ENCODE measurements at places on chromosomes 3 and 15.

DNA sequence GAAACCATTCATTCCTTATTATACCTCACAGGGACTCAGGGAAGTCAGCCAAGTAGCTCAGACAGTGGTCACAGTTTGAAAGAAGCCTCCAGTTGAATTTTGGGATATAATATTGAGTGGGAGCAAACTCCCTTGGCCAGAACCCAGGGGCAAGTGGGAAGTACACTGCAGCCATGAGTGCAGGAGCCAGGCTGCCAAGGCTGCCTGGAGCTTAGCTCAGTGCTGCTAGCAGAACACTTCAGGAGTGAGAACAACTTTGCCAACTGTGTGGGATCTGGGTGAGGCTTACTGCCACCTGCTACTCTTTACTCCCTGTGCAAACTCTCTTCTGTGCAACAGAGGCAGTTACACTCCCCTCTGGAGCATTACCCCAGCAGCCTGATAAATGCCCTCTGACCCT, 4.6 kb downstream of the OR5K3 start:
- no peak for DNase-seq

DNA sequence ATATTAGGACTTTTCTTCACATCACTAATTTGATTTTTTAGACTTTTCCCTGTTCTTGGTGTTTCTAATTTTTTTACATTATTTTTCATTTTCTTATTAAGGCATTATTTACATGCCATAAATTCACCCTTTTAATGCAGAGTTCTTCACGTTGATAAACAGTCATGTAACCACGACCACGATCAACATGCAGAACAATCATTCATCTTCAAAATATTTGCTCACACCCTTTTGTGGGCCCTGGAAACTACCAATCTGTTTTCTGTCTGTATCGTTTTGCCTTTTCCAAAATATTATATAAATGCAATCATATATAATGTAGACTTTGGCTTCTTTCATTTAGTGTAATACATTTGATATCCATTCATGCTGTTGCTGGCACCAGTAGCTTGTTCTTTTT, 48.7 kb downstream of the ARRDC4 start:
- DNase-seq = no peak

- no peak for DNase-seq
Measured at GRCh38 chr15:50112488-50113186, 6.4 kb downstream of the ATP8B4 start.

GRCh38 chr3:192332386-192333291, 394.7 kb downstream of the FGF12 start:
- peak; percentile 68 for DNase-seq

DNA sequence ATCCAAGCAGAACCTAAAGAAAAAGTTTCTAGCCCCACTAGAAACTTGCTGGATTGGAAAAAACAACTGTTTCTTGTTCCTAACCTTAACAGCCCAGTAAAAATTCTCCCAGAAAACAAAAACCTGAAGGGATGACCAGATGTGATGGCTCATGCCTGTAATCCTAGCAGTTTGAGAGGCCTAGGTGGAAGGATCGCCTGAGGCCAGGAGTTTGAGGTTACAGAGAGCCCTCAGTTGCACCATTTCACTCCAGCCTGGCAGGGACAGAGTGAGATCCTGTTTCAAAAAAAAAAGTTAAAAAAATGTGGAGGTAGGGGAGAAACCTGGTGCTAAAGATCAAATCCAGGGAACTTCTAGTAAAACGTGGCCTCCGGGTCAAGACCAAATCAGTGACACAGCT, 38.6 kb upstream of the RAF1 start:
- DNase-seq = no peak

- DNase-seq = no peak
Measured at GRCh38 chr3:172549144-172549543, 25.9 kb upstream of the TNFSF10 start.

- no peak for DNase-seq
Measured at GRCh38 chr3:37171144-37171543, 3.2 kb downstream of the LRRFIP2 start.

DNA sequence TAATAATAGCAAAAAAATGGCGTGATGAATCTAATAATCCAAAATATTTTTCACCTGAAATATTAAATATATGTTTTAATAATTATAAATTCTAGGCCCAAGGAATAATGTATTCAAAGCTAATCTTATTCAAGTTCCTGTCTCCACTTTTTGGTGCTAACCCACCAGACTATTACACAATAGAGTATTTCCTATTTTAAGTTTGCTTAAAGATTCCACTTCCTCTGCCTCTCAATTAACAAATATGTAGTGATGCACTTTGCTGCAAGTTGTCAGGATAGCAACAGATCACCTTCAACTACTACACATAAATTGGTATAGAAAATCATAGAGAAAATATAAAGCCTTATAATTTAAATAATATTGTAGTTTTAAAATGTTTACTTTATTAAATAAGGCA, 467.5 kb downstream of the C3orf38 start:
- no peak for DNase-seq

DNA sequence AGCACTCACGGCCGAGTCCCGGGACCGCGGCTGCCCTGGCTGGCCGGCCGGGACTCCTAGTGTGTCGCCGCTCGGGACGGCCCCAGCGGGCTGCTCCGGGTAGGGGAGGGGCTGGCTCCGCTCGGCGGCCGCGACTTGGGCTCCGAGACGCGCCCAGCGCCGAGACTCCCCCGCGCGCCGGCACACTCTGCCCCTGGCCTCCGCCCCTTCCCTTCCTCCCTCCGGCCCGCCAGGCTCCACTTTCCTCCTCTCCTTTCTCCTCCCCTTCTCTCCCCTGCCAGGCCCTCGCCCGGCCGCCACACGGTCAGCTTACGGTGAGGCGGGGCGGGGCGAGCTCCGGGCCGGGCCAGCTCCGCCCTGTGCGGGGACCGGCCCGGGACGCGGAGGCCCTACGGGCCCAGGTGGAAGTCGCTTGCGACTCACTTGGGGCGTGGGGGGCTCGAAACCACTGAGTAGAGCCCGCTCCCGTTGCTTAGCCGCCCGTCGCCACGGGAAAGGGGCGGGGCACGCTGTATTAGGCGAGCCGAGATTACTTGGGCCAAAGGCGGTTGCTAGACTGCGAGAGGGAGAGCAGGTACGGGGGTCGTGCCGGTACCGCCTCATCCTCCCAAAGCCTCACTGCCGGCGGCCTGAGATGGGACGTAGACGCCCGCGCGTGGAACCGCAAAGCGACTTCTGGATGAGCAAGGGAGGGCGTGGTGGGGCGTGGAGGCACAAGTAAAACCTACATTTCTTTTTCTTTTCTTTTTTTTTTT, at the start of gene ITGB5:
ITGB5 (minus strand) TSS at position 189 of the 755 bp plus-strand sequence. CDS start 365 bp downstream, outside the sequence.
- DNase-seq = peak; percentile 86

- DNase-seq = no peak
Measured at GRCh38 chr3:31274326-31275024, 258.2 kb upstream of the STT3B start.

GRCh38 chr3:151268267-151269235, 9.8 kb downstream of the P2RY14 start:
- no peak for DNase-seq

- DNase-seq = peak; percentile 59
Measured at GRCh38 chr3:19065027-19065426, 83.3 kb upstream of the KCNH8 start.

GRCh38 chr15:85672332-85673084, 122.2 kb downstream of the KLHL25 start:
- DNase-seq = no peak

GRCh38 chr3:127389420-127389819, 101.6 kb upstream of the PRR20G start:
- DNase-seq = no peak

DNA sequence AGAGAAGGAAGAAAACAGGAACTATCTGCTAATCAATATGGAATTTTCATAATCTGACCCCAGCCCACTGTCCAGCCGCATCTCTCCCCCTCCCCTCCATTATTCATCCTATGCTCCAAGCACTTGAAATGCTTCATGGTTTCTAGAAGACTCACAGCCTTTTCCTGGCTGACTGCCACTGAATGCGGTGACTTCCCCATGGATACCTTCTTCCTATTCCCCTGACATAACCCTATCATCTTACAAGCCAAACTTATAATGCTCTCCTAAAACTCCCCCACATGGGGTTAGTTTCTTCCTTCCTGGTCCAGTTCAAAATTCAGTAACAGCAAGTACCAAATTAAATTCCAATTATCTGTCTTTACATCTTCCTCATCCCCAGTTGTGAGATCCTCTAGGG, 31.2 kb upstream of the PTX3 start:
- DNase-seq = no peak

DNA sequence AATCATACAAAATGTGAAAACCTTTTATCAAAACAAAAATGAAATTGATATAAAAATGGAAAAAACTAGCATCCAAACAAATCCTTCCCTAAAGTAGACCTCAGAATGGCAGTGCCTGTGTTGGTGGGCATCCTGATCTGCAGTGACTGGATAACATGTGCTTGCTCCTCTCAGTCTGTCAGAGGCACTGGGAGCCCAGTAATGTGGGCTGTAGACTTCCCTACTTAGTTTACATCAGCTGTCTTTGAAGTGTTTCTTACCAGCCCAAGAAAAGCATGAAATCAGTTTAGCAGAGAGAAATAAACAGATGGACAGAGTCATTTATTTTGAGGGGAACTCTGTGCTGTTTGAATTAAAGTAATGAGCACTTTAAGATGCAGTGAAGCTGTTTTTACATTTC, 37.8 kb upstream of the RORA start:
- no peak for DNase-seq

GRCh38 chr3:181615666-181616065, 96.1 kb upstream of the SOX2 start:
- DNase-seq = no peak

DNA sequence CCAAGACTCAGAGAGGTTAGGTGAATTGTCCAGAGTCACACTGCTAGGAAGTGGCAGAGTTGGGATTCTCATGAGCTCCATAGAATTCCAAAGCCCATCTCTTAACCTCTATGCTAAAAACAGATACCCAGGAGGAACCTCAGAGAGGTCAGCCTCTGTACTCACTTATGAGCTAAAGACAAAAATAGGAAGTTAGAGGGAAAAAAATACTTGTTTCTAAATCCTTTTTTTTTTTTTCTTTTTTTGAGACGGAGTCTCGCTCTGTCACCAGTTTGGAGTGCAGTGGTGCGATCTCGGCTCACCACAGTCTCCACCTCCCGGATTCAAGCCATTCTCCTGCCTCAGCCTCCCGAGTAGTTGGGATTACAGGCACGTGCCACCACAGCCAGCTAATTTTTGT, 31.4 kb downstream of the FSD2 start:
- DNase-seq = no peak

- DNase-seq = no peak
Measured at GRCh38 chr3:54706738-54707137, 221.1 kb downstream of the LRTM1 start.

- no peak for DNase-seq
Measured at GRCh38 chr3:150090006-150090405, 119.3 kb upstream of the PFN2 start.

GRCh38 chr3:155184011-155184410, 103.9 kb downstream of the MME start:
- DNase-seq = no peak

GRCh38 chr3:14789221-14789620, 29.5 kb upstream of the FGD5 start:
- no peak for DNase-seq

GRCh38 chr3:74041068-74041675, 416.4 kb upstream of the PDZRN3 start:
- DNase-seq = no peak

GRCh38 chr15:27831384-27832236, 267.5 kb downstream of the OCA2 start:
- DNase-seq = no peak

DNA sequence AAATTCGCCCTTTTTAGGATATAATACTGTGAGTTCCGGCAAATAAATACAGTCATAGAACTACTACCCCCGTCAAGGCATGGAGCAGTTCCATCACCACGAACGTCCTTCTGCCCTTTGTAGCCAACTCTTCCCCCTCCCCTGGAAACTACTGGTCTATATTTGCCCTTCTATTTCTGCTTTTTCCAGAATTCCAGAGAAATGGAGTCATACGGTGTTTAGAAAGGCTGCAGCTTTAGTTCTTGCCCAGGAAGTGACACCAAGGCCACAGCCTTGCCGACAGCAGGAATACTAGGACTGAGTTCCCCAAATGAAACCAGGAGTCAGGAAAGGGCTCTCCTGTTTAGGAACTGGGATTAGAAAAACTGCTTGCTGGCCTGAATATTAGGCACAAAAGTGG, 291.2 kb downstream of the FAM43A start:
- DNase-seq = no peak

DNA sequence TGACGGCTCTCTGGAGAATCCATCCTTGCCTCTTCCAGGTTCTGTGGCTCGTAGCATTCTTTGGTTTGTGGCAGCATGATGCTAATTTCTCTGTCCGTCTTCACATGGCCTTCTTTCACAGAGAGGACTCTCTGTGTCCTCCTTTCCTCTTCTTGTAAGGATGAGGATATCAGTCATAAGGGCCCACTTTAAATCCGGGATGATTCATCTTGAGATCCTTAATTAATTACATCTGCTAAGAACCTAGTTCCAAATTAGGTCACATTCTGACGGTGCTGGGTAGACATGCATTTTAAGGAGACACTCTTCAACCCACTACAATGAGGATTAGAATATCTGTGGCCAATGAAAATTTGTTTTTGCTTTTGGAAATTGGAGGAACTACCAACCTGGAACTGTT, 15.7 kb upstream of the GXYLT2 start:
- DNase-seq = no peak

- no peak for DNase-seq
Measured at GRCh38 chr3:184457329-184457728, 77.5 kb downstream of the CHRD start.

GRCh38 chr3:42489116-42489936, 13.1 kb upstream of the VIPR1 start:
- no peak for DNase-seq

DNA sequence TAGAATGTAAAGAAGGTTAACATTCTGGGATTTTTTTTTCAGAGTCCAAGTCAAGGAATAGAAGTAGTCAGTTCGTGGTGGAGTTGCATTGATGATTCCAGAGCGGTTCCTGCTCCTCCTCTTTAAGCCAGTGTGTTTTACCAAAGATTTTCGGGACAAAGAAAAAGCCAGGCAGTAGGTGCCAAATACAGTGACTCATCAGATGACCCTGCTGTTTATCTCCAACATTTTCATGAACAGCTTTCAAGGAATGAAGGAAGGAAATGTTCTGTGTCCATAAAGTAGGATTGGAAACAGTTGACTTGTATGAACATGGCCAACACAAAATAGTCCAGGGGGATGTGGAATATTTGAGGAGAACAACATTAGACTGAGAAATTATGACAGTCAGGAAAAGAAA, 142.4 kb upstream of the TMC3 start:
- no peak for DNase-seq

- no peak for DNase-seq
Measured at GRCh38 chr3:126364731-126365301, 7.6 kb upstream of the KLF15 start.

- no peak for DNase-seq
Measured at GRCh38 chr15:60571008-60571420, 92.1 kb upstream of the ICE2 start.

DNA sequence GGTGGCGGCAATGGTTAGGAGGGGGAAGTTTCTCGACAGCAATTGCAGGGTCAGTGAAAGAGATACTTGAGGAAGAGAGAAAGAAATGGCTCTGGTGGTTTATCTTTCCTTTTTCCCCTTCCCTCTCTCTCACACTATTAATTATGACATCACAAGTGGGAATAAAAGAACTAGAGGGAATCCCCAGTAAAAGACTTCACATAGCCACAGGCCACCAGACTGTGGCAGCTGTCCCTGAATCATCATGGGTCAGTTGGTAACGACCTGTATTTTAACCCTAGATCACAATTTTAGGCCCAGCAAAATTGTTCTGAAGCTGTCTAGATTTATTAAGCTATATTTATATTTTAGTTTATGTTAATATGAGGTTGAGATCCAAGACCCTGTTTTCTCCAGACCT, 40.3 kb downstream of the MBNL1 start:
- DNase-seq = no peak

Measured in GM23338 (cell line).